Endothelial cell of umbilical vein (primary cell): ENCODE measurements at places on chromosomes 3 and 15. TPM values are rescaled to one million over a fixed set of nuclear protein-coding genes. Genes with fewer than 3 reads are reported as not detected.

The RARB gene
- 13.6 and 15.3 TPM in 2 replicates for polyA plus RNA-seq

The GOLGA6A gene
- not detected in 2 replicates for polyA plus RNA-seq

The ACAA1 gene
- 46.4 and 53.8 TPM in 2 replicates for polyA plus RNA-seq

The FGF7 gene
- polyA plus RNA-seq: not detected in 2 replicates

The AHSG gene
- not detected in 2 replicates for polyA plus RNA-seq

The ARIH1 gene
- 22.0 and 25.1 TPM in 2 replicates for polyA plus RNA-seq

The SEMA5B gene
- polyA plus RNA-seq: not detected in 2 replicates

The TRANK1 gene
- polyA plus RNA-seq: 3.5 and 4.6 TPM in 2 replicates

The CLDN1 gene
- polyA plus RNA-seq: 0.16 and 0.32 TPM in 2 replicates

The VGLL3 gene
- 12.0 and 12.5 TPM in 2 replicates for polyA plus RNA-seq

The CLDN18 gene
- polyA plus RNA-seq: not detected in 2 replicates

The PP2D1 gene
- not detected in 2 replicates for polyA plus RNA-seq

The TM4SF1 gene
- 1,270 and 1,407 TPM in 2 replicates for polyA plus RNA-seq

The TPRG1 gene
- polyA plus RNA-seq: 0.30 and 0.49 TPM in 2 replicates

The CCR9 gene
- polyA plus RNA-seq: not detected in 2 replicates

The STRIT1 gene
- polyA plus RNA-seq: not detected in 2 replicates

The FANCD2 gene
- 7.1 and 8.2 TPM in 2 replicates for polyA plus RNA-seq

The ERC2 gene
- polyA plus RNA-seq: 4.9 and 5.6 TPM in 2 replicates

The FOXL2NB gene
- polyA plus RNA-seq: 0.01 TPM in 1 of 2 replicates, not detected in the other

The FBXO40 gene
- polyA plus RNA-seq: not detected in 2 replicates

The ISLR gene
- polyA plus RNA-seq: not detected in 2 replicates

The RGMA gene
- polyA plus RNA-seq: 0.03 and 0.06 TPM in 2 replicates

The COL8A1 gene
- polyA plus RNA-seq: 581 and 634 TPM in 2 replicates

The SIAH2 gene
- polyA plus RNA-seq: 25.1 and 45.8 TPM in 2 replicates

The TCTA gene
- polyA plus RNA-seq: 31.3 and 32.3 TPM in 2 replicates

The HIGD2B gene
- not detected in 2 replicates for polyA plus RNA-seq

The SLC33A1 gene
- polyA plus RNA-seq: 28.4 and 28.9 TPM in 2 replicates

The GOLGA8Q gene
- 0.06 and 0.46 TPM in 2 replicates for polyA plus RNA-seq

The CHRFAM7A gene
- 1.2 and 1.5 TPM in 2 replicates for polyA plus RNA-seq

The SERPINI2 gene
- not detected in 2 replicates for polyA plus RNA-seq

The GPR62 gene
- 0.04 TPM in 1 of 2 replicates, not detected in the other for polyA plus RNA-seq

The ANKRD63 gene
- polyA plus RNA-seq: not detected in 2 replicates

The THAP10 gene
- polyA plus RNA-seq: 1.7 TPM in 2 replicates

The EBLN2 gene
- polyA plus RNA-seq: 2.5 and 2.8 TPM in 2 replicates

The GRM7 gene
- 0.10 and 0.12 TPM in 2 replicates for polyA plus RNA-seq

The USP4 gene
- 33.9 and 39.1 TPM in 2 replicates for polyA plus RNA-seq

The TMOD2 gene
- 0.32 and 0.46 TPM in 2 replicates for polyA plus RNA-seq

The SNRPN gene
- 163 and 192 TPM in 2 replicates for polyA plus RNA-seq

The FGD5 gene
- polyA plus RNA-seq: 45.4 and 49.6 TPM in 2 replicates

The CPNE9 gene
- not detected in 2 replicates for polyA plus RNA-seq

The P2RY13 gene
- polyA plus RNA-seq: not detected in 2 replicates

The PLIN1 gene
- polyA plus RNA-seq: 0.07 and 0.08 TPM in 2 replicates

The PLS1 gene
- polyA plus RNA-seq: 0.45 and 0.59 TPM in 2 replicates

The SLC27A2 gene
- not detected in 2 replicates for polyA plus RNA-seq

The BCL2A1 gene
- not detected in 2 replicates for polyA plus RNA-seq

The CCDC54 gene
- polyA plus RNA-seq: not detected in 2 replicates
